ENCODE measurements at places on chromosomes 12 and 14.

DNA sequence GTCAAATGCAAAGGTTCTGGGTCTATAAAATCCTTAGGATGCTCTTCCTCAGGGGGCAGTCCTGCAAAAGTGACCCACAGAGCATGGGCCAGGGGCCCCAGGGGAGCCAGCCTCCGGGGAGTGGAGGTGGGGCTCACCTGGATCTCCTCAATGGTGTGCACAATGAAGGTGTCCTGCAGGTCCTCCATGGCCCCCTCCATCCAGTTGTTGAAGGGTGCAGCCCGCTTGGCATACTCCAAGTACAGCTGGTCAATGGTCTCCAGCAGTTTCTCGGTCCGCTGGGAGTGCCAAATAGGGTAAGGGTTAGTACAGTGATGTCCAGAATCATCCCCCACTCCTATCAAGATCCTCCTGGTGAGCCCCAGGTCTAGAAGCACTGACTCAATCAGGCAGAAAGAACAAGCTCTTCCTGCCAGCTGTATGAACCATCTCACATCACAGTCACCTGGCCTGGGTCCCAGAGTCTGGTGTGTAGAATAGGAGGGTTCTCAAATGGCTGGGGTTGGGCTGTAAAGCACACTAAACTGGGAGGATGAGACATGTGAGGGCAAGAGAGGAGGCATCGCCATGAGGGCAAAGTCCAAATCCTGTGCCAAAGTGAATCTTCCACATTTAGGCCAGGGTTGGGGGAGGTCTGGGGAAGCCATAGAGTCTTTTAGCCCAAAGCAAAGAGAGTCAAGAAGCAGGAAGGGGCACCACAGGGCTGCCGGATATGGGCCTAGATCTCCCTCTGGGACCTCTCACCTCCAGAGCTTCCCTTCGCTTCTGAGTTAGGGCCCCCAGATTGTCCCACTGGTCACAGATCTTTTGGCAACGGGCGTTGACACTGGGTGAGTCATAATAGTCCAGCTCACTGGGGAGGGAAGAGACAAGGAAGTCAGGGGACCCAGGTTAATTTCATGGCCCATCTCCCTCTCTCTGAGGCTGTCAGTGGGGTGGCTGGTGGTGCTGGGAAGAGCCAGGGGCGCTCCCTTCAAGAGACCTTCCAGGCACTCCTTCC is 91.5 kb upstream of the ZFP36L1 start:
- DNase-seq, result no peak

- DNase-seq, result no peak
Measured at GRCh38 chr12:40127408-40127807, 21.5 kb upstream of the SLC2A13 start.

GRCh38 chr12:70927356-70927755 is 6.8 kb upstream of the PTPRR start:
- no peak for DNase-seq

DNA sequence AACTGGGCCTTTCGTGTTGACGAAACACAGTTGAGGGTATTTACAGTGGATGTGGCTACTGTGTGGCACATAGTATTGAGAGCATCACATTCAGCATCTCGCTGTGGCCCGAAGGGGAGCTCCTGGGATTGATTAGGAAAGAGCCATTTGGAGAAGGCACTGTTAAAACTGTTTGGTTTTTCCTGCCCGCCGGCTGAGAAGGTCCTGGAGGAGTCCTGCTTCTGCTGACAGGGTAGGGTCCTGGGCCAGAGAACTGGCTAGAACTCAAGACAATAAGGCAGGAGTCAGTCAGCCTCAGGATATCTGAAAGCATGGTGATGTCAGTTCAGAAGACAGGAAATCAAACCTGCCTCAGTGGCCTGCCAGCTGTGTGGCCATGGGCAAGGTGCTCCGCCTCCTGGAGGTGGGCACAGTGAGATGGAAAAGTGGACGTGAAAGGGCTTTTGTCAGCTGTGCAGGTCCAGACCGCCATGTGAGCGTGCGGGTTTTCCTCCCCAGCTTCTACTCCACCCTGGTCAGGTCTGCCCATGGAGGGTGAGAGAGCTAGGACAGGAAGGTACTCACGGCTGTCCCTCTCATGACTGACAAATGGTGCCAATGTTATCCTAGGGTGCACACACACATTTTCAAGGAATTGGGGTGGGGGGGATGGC is 92.3 kb downstream of the NTF3 start:
- peak; percentile 13 for DNase-seq

GRCh38 chr14:74630881-74631690 is 19.0 kb upstream of the LTBP2 start:
- DNase-seq, result no peak

GRCh38 chr14:39406560-39406959 is 25.7 kb downstream of the FBXO33 start:
- no peak for DNase-seq

DNA sequence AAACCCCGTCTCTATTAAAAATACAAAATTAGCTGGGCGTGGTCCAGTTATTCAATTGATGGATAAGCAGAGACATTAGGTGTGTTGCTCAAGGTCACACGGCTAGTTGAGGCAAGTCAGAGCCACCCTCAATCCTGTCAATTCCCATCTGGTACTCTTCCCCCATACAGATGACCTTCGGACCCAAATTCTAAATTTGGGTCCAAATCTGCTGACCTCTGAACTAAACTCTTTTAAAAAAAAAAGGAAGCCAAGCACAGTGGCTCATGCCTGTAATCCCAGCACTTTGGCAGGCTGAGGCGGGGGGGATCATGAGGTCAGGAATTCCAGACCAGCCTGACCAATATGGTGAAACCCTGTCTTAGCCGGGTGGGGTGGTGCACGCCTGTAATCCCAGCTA is 23.9 kb downstream of the GCN1 start:
- DNase-seq, result no peak
